ENCODE measurements at places on chromosomes 2 and 18.

DNA sequence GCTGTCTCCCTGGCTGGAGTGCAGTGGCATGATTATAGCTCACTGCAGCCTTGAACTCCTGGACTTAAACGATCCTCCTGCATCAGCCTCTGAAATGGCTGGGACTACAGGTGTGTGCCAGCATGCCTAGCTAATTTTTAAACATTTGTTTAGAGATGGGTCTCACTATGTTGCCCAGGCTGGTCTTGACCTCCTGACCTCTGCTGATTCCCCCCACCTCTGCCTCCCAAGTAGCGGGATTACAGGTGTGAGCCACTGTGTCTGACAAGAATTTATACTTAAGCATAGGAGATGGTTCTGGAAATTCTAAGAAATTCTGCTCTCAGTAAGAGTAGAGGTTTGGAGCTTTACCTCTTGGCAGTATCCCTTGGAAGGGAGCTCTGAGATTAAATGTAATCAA lies 18.2 kb downstream of the MTHFD2 start:
- no peak for DNase-seq

GRCh38 chr18:64294967-64295366 lies 146.1 kb upstream of the LINC00305 start:
- no peak for DNase-seq

- DNase-seq, result no peak
These were observed 14.2 kb upstream of the PRELID3A start for GRCh38 chr18:12393510-12393909.

GRCh38 chr2:239303711-239304532 lies 96.9 kb downstream of the HDAC4 start:
- no peak for DNase-seq

GRCh38 chr2:673615-674320 lies 3.4 kb downstream of the TMEM18 start:
- no peak for DNase-seq

Measured in fibroblast of the conjunctiva (primary cell).